CD4-positive, alpha-beta T cell treated with Interleukin-1 beta for 1 hour (primary cell): ENCODE measurements at places on chromosomes 6 and 20.

DNA sequence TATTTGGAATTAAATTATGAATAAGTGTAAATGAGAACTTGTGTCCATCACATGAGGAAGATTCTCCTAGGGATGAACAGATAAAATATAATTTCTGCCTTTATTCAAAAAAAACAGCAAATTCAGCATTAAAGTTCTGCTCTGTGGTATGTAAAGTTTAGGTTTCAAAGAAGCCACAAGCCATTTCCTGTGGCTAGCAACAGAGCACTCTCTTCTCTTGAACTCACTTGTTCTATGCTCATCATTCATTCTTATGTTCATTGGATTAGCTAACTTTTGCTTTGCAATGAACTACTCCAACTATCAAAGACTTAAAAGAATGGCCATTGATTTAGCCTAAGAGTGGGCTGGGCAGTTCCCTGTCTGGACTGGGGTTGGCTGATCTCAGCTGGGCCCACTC, 20.8 kb upstream of the SNRPB2 start:
- no peak for DNase-seq

DNA sequence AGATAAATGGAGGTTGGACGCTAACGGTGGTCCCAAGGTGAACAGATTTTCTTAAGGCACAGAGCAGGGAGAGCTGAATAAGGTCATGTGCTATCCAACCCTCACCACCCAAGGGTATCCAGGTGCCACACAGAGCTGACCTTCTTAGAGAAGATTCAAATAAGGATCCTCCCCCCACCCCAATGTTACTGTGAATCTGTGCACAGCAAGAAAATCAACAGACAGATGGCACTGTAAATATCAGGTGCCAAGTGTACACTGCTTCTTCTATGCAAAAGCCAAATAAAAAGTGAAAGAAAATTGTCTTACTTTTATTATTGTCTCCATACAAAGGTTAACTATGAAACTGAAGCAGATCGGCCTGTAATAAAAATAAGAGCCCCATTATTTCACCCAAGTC, 96.9 kb downstream of the PAK5 start:
- no peak for DNase-seq

DNA sequence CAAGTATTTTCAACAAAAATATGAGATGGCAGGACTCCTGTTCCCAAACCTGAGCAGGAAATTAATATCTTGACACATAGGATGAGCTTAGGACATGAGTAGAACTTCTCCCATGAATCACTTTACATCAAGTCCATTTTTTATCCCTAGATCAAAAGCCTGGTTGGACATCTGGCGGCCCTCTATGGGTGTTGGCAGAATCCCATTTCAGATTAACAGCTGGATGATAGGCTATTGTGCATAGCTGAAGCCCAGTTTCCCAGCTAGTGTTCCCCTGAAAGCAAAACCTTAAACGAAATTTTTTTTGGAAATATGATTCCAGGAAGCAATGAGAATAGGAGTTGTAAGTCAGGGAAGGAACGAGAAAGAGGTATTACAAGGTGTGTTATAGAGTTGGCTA, 449.4 kb upstream of the CHD6 start:
- DNase-seq = no peak

DNA sequence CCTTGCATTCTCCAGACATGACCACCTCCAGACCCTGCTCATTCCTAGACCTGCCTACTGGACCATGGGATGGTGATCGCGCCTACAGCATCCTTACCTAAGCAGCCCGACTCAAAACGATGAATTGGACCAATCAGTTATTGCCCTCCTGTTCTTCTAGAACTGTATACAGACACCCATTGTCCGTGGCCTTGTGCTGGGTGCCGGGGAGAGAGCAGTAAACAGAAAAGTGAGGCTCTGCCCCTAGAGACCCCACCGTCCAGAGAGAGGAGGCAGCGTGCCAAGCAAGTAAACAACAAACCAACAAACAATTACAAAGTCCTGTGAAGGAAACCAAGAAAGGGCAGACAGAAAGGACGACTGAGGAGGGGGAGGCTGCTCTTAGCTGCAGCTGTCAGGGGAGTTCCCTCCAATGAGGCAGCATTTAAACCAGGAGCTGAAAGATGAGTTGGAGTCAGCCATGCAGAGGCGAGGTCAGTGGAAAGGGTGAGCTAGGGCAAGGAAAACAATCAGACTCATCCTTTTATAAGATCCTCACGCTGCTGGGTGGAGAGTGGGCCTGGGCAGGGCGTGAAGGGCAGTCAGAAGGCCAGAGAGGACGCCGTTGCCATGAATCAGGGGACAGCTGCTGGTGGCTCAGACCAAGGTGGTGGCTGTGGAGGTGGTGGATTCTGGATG, 37.6 kb upstream of the BLCAP start:
- DNase-seq = no peak

DNA sequence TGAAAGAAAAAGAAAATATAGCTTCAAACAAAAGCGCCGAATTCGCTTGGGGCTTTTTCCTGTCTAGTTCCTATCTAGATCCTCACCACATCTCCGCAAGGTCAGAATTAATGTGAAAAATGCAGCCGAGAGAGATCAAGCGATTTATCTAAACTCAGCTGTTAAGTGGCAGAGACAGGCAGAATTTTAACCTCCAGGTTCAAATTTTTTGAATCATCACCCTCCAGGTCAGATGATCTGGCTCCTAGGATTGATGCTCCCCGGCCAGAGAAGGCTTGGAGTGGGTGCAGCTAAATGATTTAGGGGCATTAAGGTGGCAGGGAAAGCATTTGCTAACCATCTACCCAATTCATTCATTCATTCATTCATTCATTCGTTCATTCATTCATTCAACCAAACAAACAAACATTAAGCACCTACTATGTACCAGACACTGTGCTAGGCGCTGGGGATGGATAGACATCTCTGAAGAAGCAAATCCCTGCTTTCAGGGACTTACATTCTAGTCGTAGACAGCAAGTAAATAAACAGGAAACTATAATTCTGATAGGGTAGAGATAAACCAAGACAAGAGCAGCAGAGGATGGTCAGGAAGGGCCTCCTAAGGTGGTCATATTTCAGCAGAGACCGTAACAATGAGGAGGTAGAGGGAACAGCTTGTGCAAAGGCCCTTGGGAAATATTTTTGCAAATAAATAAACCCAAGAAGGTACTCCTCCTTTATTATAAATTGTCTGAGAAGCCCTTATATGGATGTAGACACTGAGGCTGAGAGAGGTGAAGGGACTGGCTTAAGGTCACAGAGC, 672 bp upstream of the UBE2V1 start:
- DNase-seq = no peak

GRCh38 chr6:160330619-160331018, 17.6 kb upstream of the SLC22A3 start:
- DNase-seq = no peak

DNA sequence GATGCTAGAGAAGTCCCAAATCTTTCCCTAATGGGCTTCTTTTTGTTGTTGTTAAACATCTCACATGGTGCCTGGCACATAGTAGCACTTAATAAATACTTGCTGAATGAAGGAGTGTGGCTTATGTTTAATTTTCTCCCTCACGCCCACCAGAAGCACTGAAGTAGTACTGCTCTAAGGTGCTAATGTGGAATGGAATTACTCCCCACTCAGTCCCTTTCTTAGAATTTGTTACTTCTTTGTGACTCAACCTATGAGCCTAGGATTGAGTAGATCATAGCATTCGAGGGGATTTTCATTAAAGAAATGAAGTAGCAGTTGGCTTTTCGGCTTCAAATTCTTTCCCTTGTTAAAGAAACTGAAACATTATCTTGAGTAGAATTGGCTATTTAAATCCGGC, 192.8 kb downstream of the CLIC5 start:
- no peak for DNase-seq

GRCh38 chr6:44126320-44127149, 717 bp downstream of the MRPL14 start:
- DNase-seq = peak; percentile 71

- DNase-seq = no peak
Observed at GRCh38 chr20:10521068-10521831, 86.1 kb downstream of the SLX4IP start.

- DNase-seq = no peak
Observed at GRCh38 chr6:125827788-125828320, 37.1 kb downstream of the NCOA7 start.

DNA sequence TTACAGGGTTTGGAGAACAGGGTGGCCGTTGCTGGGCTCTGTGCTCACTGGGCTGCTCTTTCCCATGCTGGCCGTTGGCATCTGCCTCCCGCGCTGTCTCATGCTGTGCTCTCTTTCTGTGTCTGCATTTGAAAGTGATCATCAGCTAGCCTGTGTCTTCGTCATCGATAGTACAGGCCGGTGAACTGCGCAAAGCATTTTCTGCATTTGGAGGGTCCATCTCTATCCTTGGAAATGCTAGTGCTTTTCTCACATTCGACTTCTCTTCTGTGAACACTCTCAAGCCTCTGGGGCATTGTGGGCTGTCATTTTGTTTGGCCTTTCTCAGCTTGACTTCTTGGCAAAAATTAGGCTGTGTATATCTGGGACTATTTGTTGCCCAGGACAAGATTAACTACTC, 6.8 kb upstream of the SNHG17 start:
- no peak for DNase-seq

DNA sequence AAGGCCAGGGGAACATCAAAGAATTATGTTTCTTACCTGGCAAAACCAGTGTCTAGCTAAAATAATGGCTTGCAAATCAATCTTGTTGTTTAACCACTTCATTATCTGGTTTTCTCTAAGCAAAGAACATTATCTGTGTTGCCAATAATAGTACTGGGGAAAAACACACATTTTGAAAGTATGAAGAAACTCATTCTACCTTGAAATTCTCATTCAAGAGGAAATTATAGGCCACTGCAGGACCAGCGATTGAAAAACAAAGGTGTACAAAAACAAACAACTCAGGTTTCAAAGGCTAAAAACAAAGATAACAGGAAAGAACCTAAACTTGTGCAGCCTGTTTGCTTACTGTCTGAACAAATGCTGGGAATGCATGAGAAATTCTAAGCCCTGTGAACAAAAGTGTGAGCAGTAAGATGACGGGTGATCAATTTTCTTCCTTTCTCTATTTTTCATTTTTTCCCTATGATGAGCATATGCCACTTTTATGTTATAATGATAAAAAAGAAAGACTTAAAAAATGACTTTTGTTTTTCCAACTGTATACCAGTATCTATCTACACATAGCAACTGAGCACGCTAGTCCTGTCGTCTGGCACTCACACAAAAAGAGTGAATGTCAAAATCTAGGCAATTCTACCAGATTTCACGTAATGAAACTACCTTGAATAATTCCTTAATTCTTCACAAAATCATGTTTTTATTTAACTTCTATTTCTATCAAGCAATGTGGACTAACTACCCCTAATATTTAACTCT, 117.9 kb downstream of the SGK1 start:
- no peak for DNase-seq

- peak; percentile 32 for DNase-seq
Observed at GRCh38 chr6:31899882-31900722, 1.8 kb downstream of the ZBTB12 start.

GRCh38 chr6:63816401-63816981, 180.9 kb downstream of the PHF3 start:
- DNase-seq = no peak

DNA sequence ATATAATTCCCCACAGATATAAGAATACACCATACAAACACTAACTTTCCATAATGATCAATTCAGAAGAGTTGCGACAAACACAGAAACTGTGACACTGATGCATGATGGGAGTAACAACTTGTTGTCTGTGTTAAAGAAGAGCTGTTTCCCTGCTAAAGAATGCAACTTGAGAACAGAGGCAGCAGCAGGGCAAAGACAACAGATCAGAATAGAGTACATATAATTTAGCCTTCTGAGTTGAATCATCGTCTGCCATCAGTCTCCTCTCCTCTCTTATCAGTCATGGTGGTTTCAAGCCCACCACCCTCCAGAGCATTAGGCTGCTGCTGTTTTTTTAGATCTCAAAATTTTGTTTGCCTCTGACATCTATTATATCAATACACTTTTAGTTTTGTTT, 280.4 kb downstream of the UBE3D start:
- no peak for DNase-seq

GRCh38 chr6:106112433-106112832, 26.3 kb downstream of the PRDM1 start:
- DNase-seq = no peak

DNA sequence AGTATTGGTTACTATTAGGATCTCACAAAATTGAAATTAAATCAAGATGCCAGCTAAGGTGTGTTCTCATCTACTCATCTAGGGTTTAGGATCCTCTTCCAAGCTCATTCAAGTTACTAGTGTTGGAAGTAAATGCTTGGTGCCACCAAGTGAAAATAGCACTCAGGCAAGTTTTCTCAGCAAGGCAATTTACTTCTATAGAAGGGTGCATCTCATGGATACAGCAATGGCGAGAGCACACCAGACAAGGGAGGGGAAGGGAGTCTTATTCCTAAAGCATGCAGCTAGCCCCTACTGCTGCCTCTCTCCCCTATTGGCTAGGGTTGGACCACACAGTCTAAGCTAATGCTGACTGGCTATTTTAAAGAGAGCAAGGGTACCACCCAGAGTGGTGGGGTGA, 23.0 kb upstream of the FAM8A1 start:
- DNase-seq = no peak

DNA sequence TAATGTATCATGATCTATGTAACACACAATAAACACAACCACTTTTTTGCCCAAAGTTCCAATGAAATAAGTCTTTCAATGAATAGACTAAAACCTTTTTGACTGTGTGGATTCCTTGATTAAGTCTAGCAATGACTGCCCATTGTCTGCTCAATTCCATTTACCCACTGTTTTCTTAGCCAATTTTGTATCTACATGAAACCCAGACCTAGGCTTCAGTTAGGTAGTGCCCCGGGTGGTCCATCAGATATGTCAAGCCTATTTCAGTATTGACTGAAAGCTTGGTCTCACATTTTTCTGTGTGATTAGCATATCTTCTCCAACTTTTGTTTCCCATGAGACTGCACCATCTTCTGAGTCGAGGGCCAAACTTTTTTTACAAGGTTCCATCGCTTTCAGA, 615.0 kb downstream of the C6orf118 start:
- DNase-seq = no peak

DNA sequence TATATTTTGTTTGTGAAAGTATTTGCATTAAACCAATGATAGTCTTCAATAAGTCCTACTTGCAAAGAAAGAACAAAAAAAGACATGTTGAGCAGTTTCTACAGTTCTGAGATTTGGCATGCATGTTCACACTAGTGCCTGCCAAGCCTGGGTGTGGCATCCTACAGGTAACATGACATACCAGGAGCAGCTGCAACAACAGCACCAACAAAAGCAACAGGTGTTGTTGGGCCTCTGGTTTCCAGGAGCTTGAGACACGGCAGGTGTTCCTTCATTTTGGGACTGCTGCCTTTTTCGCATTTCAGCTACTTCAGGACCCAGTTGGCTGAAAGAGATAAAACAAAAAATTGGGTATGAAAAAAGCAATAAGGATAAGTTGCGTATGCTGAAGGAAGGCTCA, 41.2 kb upstream of the MTRF1L start:
- no peak for DNase-seq

GRCh38 chr6:6592826-6593475, 4.4 kb downstream of the LY86 start:
- DNase-seq = no peak

- no peak for DNase-seq
Observed at GRCh38 chr6:139520321-139520768, 145.9 kb upstream of the CITED2 start.

- peak; percentile 72 for DNase-seq
Observed at GRCh38 chr6:32637219-32637880, at the start of gene HLA-DQA1. Gene HLA-DQA1, plus strand, starts transcription at chr6:32637406. Its CDS starts 53 bp downstream, at chr6:32637459.
